Stimulated activated CD8-positive, alpha-beta memory T cell treated with anti-CD3 and anti-CD28 coated beads, Interleukin-7, amount 100 ng/mL, for 1 hour (primary cell): ENCODE measurements at places on chromosomes 4 and X.

DNA sequence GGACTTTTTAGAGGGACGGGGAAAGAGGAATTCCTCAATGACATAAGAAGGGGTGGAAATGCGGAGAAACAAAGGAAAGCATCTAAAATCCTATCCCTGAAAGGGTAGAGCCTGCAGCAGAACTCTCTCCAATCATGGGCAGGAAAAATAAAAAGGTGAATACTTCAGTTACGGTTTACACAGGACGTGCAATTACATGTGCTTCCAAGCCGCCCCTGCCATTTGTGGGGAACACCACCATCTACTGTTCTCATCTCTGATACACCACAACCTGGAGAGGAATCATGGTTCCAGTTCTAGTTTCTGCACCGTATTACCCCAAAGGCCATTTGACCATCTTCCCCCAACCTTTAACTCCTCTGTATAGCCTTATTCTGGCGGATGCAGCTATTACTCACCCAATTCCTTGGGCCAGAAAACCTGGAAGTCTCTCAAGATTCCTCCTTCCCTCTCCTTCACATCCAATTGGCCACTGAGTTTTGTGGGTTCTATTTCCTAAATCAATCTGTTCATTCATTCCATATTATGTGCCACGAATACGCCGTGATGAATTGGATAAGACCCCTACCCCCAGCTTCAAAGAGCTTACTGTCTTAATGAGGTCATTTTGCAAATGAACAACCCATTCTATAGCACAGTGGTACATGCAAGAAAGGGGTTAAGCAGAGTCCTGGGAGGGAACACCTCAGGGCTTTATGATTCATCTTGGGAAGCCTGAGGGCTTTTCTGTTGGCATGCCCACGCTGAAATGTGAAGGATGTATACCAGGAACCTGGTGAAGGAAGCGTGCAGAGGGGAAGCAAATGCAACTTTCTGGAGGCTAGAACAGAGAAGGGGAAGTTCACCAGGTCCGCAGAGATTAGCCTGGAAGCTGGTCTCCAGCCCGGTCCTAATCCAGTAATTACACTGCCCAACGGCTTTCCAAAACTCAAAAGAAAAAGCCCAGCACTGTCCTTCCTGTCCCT is 1.4 kb upstream of the MSL3 start:
- no peak for DNase-seq

GRCh38 chr4:7073526-7074390 is 5.9 kb upstream of the GRPEL1 start:
- DNase-seq, result no peak

GRCh38 chrX:10506781-10507180 is 113.6 kb downstream of the MID1 start:
- DNase-seq, result no peak

DNA sequence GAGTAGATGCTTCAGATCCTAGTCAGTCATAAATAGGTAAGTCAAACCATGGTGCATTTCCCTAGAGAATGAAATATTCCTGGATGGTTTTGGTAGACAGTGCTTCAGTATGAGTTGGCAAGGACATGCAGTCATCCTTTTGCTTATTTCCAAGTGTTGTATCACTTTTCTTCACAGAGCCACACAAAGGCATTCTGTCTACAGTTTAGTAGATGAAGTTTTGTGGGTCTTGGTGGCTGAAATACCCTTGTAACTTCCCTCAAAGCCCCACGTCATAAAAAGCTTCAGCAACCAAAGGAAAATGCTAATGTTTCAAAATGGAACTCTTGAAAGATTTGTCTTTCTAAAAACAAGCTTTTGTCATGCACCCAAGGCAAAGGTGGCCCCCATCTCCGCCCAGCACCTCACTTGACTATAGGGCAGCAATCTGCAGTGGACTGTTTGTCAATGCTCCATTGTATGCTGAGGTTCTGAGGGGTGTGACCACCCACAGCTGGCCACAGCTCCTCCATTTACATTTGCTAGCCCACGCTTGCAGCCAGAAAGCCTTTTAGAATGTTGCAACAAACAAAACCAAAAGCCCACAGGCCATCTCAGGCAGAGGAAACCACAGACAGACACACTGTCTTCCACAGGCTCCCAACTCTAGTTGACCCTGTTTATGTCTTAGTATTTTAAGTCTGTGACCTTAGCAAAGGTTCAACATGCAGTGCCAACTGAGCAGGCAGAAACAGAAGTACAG is 87.1 kb upstream of the FAM9C start:
- no peak for DNase-seq

- DNase-seq, result no peak
Observed at GRCh38 chrX:8586953-8587352, 122.3 kb downstream of the VCX3B start.

GRCh38 chr4:70364002-70364401 is 3.4 kb downstream of the SMR3A start:
- no peak for DNase-seq

DNA sequence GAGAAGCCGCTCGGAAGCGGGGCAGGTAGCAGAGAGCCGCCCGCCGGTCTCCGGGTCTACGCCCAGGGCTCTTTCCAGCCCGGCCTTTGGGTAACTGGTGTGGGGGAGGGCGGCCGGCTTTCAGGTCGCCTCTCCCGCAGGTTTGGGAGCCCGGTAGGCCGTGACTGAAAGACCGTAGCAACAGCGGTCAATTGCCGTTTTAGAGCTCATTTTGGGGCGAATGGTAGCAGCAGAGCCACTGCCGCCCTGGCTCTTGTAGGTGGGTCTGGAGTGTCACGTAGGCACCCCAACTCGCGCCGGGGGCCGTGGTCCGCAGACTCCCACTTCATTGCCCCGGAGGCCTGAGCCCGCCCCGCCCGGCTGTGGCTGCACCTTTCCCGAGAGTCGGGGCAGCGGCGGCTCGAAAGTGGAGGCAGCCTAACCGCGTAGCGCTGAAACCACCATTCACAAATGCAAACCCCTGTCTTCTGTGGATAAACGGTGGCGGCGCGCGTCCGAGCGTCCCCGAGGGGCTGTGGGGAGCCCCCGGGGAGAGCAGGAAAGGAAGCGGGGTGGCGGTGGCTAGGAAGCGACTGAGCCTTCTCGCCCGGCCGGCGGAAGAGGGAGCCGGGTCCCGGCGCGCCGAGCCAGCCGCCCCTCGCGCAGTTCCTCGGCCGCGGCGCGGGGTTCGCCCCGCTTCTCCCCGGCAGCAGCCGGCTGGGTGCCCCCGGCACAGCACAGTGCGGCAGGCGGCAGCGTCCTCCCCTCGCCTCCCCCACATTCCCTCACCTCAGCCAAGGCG is 2185.1 kb upstream of the TENM3 start:
- DNase-seq, result no peak

DNA sequence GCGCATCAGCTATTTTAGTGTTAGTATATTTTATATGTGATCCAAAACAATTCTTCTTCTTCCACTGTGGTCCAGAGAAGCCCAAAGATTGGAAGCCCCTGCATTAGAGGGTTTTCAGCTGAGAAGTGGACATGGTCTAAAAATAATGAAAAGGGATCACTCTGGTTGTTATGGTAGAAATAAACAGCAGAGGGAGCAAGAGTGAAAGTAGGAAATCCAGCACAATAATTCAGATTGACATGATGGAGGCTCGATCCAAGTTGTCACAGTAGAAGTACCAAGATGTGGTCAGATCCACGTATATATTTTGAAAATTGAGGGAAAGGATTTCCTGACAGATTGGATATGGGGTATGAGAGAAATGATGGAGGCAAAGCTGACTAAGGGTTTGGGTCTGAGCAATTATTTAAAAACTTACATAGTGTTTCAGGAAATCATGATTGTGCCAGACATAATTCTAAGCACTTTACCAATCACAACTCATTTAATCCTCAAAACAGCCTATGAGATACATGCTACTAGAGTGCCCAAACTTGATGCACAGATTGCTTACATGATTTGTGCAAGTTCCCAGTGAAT is 17.0 kb upstream of the TMEM144 start:
- no peak for DNase-seq

DNA sequence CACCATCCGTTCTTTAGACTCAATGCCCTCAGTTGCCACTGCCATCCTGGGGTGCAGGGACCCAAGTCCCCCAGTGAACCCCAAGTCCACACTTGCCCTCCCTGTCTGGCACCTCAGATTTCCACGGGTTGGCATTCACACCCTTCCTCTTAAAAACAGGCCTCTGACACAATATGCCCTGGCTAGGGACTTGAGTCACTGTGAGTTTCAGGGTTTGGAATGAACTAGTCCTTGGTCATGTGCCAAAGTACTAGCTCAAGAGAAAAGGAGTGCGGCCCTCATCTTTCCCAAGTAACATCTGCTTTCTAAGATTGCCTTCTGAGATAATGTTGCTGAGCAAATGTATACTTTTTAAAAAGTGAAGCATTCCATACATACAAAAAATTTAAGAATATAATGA is 134.0 kb downstream of the MID1 start:
- no peak for DNase-seq

DNA sequence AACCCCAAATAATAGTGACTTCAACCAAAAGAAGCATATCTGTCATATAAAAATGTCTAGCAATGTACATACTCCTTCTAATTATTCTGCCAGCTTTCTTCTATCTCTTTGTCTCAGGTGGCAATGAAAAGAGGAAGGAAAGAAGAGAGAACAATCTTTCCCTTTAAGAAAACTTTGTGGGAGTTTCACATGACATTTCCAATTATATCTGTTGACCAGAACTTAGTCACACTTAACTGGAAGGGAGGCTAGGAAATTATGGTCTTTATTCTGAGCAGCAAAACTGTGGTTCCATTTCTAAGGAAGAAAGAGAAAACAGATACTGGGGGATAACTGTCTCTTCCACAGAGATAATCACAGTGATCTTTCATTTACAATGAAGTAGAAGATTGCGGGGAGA is 12.9 kb upstream of the MAOA start:
- DNase-seq, result no peak

DNA sequence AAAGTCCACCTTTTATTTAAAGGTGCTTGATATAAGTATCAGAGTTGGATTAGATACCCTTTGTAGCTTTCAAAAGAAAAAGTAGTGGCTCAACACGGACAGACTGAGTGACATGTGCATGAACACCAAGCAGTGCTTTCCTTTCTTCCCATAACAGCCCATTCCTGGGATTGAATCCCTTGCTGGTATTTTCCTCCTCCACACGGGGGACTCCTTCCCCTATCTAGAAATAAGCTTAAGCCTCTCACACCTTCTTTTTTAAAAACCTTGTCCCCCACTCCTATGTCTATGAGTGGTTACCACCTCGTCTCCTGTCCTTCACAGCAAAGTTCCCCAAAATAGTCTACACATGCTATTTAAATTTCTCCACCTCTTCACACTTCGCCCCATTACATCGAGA is 5.1 kb downstream of the AP1S2 start:
- no peak for DNase-seq
